ELR (cell line): ENCODE measurements at places on chromosomes 3 and 15.
A peak's percentile ranks its signal among the peaks of the same experiment; 100 is the strongest.

- DNase-seq: no peak
These were observed 20.6 kb downstream of the FOXP1 start for GRCh38 chr3:71562938-71563337.

DNA sequence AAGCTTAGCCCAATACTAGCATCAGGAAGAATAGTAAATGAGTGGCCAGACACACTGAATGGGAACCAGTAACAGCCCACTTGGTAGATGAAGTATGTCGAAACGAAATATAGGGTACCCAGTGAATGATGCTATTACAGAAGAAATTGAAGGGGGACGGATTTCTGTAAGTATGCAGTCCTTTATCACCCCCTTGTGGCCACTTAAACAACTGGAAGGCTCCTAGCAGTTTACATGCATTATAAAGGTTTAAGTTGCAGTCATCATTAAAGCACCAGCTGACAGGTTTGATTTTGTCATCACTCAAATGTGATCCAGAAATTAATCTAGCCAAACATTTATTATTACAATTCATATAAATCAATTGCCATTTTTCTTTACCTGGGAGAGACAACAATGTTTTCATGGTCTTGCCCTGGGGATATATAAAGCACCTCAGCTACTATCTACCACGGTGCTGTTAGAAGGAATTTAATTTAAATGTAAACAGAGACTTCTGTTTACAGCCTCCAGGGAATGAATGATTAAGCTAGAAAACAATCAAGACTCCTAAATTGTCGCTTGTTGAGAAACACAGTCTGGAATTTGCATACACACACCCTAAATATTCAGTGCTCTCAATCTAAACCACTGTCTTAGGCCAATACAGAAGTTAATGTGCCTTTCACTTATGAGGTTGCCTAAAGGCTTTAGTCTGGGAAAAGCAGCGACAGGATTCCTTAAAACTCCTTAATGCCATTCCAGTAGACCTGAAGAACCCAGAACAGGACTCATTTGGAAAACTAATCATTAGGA, 7.8 kb downstream of the EIF1B start:
- DNase-seq: peak; percentile 75

DNA sequence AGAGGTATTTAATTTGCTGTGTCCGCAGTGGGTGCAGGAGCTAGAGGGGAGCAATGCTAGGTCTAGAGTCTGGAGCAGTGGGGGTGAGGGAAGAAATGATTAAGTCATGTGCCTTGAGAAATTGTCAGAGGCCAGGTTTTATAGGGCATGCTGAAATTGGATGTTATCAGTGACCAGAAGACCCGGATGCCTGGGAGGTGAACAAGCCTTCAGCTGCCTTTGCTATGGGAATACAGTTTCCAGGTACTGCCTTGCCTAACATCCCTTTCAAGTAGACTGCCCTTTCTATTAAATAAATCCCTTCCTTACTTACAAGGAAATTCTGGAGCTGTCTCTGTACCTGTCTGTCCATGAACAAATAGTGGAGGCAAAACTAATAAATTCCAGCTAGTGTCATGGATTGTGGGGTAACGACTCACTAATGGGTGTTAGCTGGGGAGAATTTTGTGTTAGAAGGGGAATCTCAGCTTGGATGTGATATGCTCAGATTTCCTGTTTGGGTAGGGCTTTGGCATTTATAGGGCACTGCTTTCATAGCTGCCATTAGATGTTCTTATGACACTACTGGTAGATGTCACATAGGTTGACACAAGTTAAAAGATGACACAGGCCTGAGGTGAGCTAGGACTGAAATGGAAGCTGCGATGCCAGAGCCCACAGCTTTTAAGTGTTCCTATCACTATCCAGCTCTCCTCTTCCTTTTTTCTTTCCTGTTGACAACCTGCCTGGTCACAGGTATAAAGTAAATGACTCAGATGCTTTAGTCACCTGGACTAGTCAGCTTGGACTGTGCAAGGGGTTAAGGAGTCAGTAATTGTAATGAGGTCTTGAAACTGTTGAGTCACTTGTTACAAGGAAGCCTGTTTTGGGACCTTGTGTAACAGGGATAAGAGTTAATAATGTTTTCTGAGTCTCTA, 21.3 kb downstream of the CHD2 start:
- DNase-seq: peak; percentile 83

- DNase-seq: no peak
These were observed 54.4 kb upstream of the TLE3 start for GRCh38 chr15:70152070-70152480.

- DNase-seq: no peak
These were observed 107.7 kb upstream of the RASGRP1 start for GRCh38 chr15:38672273-38672672.

DNA sequence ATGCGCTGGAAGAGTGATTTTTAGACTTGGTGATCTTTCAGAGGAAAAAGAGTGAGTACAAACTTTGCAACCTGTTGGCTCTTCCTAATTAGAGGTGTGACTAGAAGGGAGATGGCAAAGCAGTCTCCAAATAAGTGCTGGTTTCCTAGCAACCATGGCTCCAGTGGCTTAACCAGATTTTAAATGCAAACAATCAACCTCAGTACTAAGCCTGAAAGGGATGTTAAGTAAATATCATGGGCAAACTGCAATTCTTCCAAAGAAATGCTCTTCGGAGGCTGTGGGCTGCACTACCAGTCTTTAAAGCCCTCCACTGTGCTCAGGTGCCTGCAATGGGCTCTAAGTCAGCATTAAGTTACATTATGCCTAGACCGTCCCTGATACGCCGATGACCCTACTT, 678.1 kb upstream of the CCDC54 start:
- DNase-seq: no peak

DNA sequence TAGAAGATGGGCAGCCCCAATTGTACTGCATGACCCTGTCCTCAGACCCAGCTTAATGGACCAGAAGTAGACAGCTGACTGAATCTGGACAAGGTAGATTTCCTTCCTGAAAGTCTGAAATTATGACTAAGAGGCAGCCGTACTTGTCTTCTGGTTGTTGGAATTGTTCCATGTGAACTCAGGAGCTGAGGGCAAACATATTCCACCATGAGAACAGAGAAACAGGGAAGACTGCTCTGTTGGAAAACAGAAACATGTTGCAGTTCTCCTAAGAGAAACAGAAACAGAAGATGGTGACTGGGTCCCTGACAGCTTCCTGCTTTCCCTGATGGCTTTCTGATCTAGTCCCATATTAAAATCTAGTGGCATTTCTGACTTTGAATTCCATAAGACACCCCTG, 24.1 kb downstream of the POPDC2 start:
- peak; percentile 37 for DNase-seq

DNA sequence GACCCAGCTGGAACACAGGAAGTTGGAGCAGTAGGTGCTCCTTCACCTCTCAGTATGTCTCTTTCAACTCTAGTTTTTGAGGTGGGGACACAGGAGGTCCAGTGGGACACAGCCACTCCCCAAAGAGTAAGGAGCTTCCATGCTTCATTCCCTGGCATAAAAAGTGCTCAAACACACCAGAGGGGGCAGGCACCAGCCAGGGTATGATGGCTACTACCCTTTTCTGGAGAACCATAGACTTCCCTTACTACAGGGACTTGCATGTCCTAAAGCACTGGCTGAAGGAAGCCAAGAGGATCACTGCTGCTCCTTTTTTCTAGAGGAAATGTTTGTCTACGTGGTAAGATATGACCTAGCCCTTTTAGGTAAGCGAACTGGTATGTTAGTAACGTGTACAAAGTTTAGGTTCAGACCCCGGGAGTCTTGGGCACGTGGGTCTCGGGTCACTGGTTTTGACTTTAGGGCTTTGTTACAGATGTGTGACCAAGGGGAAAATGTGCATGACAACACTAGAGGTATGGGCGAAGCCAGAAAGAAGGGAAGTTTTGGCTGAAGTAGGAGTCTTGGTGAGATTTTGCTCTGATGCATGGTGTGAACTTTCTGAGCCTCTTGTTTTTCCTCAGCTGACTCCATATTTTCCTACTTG, 11.9 kb downstream of the IL17RB start:
- no peak for DNase-seq

GRCh38 chr15:100642950-100643338, 40.6 kb downstream of the ASB7 start:
- no peak for DNase-seq

DNA sequence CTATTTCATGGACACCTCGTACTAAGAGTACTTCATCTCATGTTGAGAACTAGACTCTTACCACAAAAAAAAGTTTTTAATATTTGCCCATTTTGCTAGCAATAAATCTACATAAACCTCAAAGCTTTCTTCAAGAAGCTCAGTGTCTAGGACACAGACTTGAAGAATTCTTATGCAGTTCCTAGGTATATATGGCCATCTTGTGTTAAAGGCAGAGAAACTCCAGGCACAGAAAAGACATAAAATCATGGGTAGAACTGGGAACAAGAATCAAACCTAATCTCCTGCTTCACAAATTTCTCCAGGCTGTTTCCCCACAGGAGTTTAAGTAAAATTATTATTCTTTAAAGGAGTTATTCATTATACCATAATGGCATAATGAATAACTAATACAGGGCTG, 4.4 kb downstream of the MBD4 start:
- DNase-seq: no peak

GRCh38 chr3:62361824-62362223, 11.5 kb downstream of the FEZF2 start:
- no peak for DNase-seq

DNA sequence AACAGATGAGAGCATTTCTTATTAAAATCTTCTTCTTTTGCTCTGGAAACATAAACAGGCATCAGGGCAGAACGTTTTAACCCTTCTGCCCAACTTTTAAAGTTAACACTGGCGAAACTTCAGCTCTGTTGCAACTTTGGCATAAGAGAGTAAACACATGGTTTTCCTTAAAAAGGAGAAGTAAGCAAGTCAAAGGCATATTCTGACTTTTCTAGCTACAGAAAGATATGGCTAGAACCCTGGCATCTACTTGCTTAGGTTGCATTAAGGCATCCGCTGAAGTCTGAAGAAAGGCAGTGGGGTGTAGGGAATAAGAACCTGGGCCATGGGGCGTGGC, 13.3 kb upstream of the IL16 start:
- no peak for DNase-seq

DNA sequence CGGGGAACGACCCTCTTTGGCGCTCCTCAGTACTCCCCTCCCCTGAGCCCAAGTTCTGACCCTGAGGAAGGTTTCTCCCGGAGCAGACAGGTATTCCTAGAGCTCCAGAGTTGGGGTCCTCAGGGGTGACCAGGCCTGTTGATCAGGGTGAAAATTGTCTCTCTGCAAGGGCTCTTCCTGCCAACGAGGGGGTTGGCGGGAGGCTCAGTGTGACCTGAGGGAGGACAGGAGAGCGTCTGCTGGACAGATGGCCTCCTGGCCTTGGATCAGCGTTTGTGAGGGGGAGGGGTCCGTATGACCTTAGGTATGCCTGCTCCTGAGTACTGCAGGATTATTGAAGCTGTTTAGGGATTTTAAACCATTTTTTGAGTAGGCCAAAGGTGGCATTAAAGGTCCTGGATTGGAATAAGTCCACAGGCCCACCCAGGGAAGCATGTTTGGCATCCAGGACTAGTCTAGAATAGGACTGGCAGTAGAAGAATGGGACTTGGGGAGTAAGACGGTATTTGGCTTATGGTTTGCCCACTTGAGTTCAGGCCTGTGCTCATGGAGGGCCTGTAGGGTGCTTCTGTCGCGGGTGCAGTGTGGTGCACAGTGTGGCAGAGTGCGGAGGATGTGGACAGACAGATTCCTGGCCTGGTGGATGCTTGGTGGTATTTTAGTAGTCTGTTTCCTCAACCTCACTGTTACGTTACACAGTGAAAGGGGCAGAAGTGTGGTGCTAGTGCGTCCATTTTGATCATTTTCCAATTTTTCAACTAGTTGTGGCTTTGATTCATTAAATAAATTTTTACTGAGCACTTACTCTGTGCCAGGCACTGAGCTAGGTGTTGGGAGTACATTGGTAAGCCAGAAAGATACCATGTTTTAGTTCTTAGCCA, 959 bp downstream of the ZNF592 start:
- DNase-seq: peak; percentile 49

DNA sequence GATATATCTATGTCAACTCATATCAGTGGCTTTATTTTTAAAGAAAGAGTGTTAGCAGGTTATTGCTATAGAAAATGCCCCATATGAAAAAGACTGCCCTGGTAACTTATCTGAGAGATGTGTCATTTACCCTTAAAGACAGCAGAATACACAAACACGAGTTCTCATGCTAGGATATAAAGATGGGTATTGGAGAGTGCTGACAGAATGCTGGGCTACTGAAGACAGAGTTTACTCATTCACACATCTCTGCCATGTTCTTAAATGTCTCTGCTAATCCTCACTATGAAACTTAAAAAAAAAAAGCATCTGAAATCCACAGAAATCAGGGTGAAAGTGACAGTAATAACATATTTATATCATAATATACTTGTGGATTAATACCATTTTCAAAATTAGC, 126.7 kb downstream of the FOXP1 start:
- DNase-seq: no peak

DNA sequence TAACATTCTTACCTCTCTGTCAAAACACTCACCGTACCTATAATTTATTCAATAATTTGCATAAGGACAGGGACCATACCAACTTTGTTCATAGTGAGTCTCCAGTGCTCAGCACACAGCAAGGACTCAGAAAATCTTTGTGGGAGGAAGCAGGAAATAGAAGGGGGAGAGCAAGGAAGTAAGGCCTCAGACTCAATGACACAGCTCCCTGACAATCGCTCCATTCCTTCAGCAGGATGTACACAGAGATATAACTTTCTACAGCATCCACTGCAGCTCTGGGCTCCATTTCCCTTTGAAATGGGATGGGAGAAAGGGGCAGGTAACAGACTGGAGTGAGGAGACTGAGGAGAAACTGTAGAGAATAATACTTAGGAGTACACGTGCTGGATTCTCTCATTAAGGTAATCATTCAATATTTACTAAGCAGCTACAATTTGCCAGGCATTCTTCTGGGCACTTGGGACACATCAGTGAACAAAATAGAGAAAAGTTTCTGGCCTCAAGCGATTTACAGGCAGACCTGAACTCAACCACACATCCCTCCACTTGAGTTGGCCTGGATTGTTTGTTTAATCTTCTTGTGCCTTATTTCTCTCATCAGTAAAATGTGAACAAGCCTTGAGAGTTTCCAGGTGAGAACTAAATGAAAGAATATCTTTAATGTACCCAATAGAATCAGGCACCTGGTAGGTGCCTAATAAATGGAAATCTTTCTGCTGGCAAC, 330.3 kb upstream of the THBS1 start:
- DNase-seq: peak; percentile 22

DNA sequence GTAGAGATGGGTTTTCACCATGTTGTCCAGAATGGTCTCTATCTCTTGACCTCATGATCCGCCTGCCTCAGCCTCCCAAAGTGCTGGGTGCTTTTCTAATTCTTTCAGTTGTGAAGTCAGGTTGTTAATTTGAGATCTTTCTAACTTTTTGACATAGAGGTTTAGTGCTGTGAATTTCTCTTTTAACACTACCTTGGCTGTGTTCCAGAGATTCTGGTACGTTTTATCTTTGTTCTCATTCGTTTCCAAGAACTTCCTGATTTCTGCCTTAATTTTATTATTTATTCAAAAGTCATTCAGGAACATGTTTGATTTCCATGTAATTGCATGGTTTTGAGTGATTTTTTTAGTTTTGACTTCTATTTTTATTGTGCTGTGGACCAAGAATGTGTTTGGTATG, 63.5 kb upstream of the CCDC54 start:
- DNase-seq: no peak
